ENCODE measurements at places on chromosomes 3 and 15.
A peak's percentile ranks its signal among the peaks of the same experiment; 100 is the strongest.

- DNase-seq = no peak
Observed at GRCh38 chr3:51975852-51976549, 1.1 kb downstream of the ABHD14A start.

- DNase-seq = peak; percentile 51
Observed at GRCh38 chr3:45104715-45105711, 41.2 kb downstream of the CDCP1 start.

DNA sequence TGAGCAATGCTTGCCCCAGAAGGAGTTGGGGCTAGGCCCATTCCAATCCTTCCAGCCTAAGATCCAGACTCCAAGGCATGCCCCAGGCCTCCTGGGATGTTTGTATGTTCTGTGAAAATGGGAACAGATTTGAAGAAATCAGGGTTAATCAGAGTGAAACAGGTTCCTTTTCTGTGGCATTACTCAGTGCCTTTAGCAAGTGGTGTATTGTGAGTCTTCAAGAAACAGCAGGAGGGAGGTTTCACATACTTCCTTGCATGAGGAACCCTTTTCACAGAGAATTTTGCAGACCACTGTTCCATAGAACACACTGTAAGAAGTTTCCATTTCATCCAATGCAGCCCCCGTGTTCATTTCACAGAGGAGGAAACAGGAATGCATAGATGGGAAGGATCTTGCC lies 8.4 kb upstream of the CDC25A start:
- no peak for DNase-seq

DNA sequence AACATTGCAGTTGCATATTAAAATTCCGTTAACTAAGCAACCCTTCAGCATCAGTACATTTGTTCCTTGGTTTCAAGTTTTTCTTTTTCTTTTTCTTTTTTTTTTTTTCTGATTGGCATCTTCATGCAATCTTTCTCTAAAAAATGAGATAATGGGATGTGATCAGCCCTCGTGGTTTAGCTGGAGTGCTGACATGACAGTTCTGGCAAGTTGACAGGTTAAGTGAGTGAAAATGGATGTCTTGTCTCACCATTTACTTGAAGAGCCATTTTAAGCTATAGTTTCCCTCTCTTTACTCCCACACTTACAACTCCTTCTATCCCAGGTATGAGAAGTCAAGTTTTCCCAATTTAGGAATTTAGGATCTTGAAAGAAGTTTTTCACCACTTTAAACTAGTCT lies 495.2 kb downstream of the ROBO2 start:
- DNase-seq = no peak

GRCh38 chr15:32701863-32702262 lies 15.9 kb upstream of the GREM1 start:
- DNase-seq = no peak

DNA sequence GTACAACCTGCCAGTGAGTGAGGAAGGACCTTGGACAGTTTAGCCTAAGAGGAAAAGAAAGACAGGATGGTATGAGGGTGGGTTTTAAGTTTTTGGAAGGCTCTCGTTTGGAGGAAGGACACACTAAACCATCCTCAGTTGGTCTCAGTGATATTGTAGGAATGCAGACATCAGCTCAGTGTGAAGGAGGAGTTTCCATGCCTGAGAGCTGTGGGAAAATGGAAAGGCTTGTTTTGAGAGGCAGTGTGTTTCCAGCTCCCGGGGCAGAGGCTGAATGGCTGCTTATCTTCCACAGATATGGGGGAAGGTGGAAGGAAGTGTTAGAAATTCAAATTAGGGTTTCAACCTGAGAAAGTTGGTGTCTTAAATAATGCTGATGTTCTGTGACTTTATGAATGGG lies 89.6 kb upstream of the MYZAP start:
- no peak for DNase-seq
